Tracheal epithelial cell (primary cell): ENCODE measurements at places on chromosomes 5 and 9. TPM values are rescaled to one million over a fixed set of nuclear protein-coding genes. Genes with fewer than 3 reads are reported as not detected.

Gene IL5
- total RNA-seq = not detected in 2 replicates

Gene SIGMAR1
- 68.9 and 81.4 TPM in 2 replicates for total RNA-seq

Gene PDE6A
- total RNA-seq = under 0.01 TPM in 1 of 2 replicates, not detected in the other

Gene OCLN
- total RNA-seq = 38.6 and 104 TPM in 2 replicates
